ENCODE measurements at places on chromosomes 4 and X. TPM values are rescaled to one million over a fixed set of nuclear protein-coding genes. Genes with fewer than 3 reads are reported as not detected.

DNA sequence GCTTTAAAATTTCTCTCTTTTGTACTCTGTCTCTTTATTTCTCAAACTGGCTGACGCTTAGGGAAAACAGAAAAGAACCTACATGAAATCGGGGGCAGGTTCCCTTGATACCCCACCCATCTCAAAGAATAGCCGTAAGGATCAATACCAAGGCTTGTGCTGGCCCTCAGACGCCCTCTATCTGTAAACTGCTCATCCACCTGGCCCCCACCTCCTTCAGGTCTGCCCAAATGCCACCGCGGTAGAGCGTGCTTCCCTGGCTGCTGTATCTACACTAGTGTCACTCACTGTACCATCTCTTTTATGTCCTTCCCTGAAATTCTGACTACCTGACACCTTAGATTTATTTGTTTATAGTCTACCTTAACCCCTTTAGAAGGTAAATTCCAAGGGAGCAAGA, 62.8 kb downstream of the SMIM20 start:
- no peak for DNase-seq

DNA sequence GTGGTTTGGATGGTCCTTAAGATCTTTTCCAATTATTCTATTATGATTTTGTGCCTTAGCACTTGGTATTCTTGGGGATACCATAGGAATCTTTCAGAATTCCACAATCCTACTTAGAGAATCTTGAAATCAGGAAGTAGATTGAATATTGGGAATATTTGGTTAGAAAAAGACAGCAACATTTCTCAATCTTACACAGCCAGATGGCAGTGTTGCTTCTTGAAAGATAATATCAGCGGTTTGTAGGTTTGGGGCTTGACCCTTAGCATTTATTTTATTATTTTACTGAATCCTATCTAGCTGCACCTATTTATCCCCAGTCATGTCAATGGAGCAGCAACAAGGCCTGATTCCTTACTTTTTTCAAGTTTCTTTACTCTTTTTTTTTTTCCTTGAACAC, 28.6 kb downstream of the MAGEB1 start:
- DNase-seq, result no peak

- DNase-seq, result no peak
These were observed 205.0 kb upstream of the DMD start for GRCh38 chrX:33416273-33416805.

DNA sequence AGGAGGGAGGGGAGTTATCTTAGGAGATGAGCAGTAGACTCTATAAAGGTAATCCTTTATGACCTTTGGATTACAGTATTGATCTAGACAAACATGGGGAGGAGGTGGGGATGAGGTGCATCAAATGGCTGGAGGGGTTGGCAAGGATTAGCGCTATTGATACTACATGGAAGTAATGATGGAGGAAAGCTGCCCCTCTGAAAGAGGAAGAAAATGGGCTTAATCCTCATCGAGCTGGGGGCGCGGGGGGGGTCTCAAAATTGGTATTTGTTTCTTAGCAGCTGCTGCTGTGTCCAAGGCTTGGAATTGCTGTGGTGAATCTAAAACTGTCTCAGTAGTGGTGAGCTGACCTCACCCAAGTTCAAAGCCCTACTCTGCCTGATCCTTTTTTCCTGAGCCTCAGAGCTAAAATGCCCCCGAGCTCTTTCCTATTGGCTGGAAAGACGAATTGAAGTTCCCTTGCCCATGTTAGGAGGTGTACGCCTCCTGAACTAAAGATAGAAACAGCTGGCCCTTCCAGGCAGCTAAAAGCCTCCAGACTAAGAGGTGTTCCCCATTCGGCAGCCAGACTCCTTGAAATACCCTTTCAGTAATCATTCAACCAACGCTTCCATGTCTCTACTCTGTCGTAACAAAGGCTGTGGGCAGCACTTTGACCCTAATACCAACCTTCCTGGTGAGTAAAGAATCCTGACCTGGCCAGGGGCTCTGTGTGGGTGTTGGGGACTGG, at the start of gene ITGB1BP2:
Gene ITGB1BP2 (plus strand): TSS at position 556 of the 730 bp plus-strand sequence. CDS start 57 bp downstream, at position 613.
- DNase-seq, result no peak

DNA sequence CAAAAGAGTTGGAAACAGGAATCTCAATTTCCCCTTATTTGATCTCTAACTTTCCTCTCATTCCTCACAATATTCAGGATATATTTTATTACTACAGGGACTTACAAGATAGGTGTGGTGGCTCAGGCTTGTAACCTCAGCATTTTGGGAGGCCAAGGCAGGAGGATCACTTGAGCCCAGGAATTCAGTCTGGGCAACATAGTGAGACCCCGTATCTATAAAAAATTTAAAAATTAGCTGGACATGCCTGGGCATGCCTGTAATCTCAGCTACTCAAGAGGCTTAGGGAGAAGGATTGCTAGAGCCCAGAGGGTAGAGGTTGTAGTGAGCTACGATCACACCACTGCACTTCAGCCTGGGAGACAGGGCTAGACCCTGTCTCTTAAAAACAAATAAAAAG, 200.4 kb downstream of the CAMK2D start:
- no peak for DNase-seq

GRCh38 chr4:108175966-108176365, 7.2 kb upstream of the LEF1 start:
- no peak for DNase-seq

GRCh38 chrX:26783512-26784225, 567.7 kb downstream of the MAGEB5 start:
- DNase-seq, result no peak

DNA sequence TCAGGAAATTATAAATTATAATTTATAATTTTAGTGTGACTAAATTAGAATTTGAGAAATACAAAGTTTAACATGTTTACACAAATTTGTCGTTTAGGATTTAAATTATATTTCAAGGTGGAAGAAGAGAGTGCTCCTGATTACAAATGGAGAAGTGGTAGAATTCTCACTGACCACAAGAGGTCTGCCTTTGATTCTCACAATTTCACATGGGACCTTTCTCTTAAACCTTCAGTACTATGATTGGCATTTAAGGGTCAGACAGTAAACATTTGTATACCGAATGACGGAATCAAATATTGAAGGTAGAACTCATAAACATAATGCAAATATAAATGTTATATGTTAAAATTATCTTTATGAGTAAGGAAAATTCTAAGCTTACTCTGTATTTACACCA, 171.7 kb downstream of the SLIT2 start:
- DNase-seq, result no peak

- no peak for DNase-seq
These were observed 55.6 kb downstream of the MAP7D2 start for GRCh38 chrX:20060961-20061748.

- DNase-seq, result no peak
These were observed 3.1 kb downstream of the SLC34A2 start for GRCh38 chr4:25658777-25659176.

DNA sequence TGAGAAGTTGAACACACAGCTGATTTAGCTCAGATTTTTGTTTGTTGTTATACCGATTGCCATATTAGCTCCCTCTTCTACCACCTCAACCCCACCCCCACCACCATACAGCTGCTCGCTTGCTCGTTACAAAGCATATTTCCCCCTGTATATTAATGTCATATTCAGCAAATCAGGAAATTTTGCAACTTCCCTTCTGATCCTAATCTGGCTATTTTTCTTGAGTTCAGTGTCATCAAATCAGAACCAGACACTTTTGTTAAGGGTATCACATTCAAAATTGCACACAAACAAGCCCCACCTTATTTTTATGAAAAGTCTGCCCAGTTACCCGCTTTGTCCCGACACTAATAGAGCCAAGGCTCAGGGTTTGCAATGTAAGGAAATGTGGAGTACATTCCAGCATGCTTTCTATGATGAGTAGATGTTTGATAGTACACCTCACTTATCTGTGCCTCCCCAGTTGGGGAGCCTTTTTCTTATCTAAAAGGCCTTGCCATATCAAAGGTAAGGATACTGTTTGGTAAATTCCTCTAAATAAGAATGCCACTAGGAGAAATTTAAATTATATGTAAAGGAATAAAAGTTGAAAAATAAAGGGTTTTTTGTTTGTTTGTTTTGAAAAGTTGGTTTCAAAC, 212.2 kb downstream of the CBR4 start:
- DNase-seq, result no peak

- no peak for DNase-seq
These were observed 54.1 kb upstream of the CLDN34 start for GRCh38 chrX:9913146-9913433.

DNA sequence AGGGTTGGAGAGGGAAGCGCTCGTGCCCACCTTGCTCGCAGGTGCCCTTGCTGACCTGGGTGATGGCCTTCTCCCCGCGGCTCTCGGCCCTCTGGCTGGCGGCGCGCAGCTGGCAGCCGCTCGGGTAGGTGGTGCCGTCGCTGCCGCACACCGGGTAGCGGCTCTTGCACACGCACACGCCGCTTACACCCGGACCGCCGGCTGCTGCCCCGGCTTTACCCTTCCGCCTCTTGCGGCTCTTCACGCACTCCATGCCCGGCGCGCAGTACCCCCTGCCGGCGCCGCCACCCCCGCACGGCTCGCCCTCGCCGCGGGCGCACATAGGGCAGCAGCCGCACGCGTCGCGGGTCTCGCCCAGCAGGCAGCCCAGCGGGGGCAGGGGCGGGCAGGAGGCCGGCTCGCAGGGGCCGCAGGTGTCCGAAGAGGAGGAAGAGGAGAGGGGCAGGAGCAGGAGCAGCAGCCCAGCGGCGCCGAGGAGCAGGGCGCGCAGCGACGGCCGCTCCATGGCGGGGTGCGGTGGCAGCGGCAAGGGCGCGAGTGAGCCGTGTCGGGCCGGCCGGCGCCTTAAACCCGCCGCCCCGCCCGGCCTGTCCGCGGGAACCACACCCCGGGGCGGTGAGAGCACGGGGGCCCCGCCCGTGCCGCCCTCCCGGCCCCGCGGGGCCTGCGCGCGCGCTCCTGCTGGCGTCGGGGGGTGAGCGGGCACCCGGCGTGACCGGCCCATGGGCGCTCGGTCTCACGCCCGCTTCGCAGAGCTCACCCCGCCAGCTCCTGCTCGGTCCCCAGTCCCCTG, at the start of gene IGFBP7:
Gene IGFBP7 (minus strand): TSS at position 539 of the 793 bp plus-strand sequence. CDS start 34 bp downstream, at position 505.
- peak; percentile 68 for DNase-seq

DNA sequence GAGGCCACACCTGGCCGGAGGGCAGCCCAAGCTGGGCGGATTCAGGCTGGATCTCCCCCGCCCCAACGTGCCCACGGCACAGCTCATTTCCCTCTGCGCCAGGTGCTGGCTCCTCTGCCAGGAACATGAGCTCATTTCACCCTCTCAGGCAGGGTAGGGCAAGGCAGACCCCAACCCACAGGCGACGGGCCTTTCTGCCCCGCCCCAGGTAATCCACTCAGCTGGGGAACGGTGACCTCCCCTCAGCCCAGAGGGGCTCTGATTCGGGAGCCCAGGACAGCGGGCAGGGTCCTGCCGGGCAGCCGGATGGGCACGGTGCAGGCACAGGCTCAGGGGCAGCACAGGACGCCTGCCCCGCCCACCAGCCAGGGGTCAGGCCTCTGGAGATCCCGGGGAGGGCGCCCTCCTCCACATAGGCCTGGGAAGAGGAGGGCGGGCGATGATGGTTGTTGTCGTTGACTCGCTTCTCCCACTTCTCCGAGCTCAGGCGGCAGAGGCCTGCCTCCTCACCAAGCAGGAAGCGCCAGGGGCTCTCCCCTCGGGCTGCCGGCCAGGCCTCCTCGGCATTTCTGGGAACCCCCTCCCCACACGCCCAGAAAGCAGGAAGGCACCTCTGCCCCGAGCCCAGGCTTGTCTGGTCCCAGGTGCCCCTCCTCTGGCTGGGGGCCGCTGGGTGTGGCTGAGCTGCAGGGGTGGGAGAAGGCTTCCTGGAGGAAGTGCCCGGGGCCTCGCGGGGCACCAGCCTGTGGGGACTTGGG, 31.1 kb downstream of the TACC3 start:
- no peak for DNase-seq

The PF4V1 gene
- total RNA-seq, result not detected

The PAGE2B gene
- total RNA-seq, result not detected

The CLDN34 gene
- not detected for total RNA-seq

The CD99L2 gene
- 34.7 TPM for total RNA-seq

The SYN1 gene
- not detected for total RNA-seq

The MAGEA9B gene
- total RNA-seq, result not detected

The ZNF630 gene
- total RNA-seq, result 21.3 TPM

The XG gene
- total RNA-seq, result not detected

The HTATSF1 gene
- total RNA-seq, result 23.5 TPM

The NXT2 gene
- 17.9 TPM for total RNA-seq

The EVC2 gene
- total RNA-seq, result not detected
